Heart left ventricle (tissue), 16 donors: ENCODE measurements at places on chromosomes 5 and 9.

- H3K36me3 ChIP-seq: peaks cover 11% of the 10 kb centered on the region
- no peak overlapping the region for H3K27ac ChIP-seq
- no peaks in the 10 kb centered on the region for H3K4me1 ChIP-seq
- no peaks in the 10 kb centered on the region for H3K27me3 ChIP-seq
Measured at GRCh38 chr5:139855946-139856540, 60.4 kb downstream of the PSD2 start.

GRCh38 chr5:139584137-139584536 lies 23.0 kb downstream of the UBE2D2 start:
- H3K27me3 ChIP-seq: no peaks in the 10 kb centered on the region
- no peak overlapping the region for H3K4me3 ChIP-seq
- DNase-seq: no peak
- H3K36me3 ChIP-seq: peaks cover 4% of the 10 kb centered on the region
- no peak overlapping the region for H3K27ac ChIP-seq

- H3K4me3 ChIP-seq: peak overlapping the region; percentile 98
- peaks cover 49% of the 10 kb centered on the region for H3K4me1 ChIP-seq
- no peaks in the 10 kb centered on the region for H3K36me3 ChIP-seq
- H3K27ac ChIP-seq: peak overlapping the region; percentile 83
- H3K27me3 ChIP-seq: peaks cover 31% of the 10 kb centered on the region
- DNase-seq: no peak
Measured at GRCh38 chr5:142320430-142320738, 4.4 kb downstream of the SPRY4 start.

DNA sequence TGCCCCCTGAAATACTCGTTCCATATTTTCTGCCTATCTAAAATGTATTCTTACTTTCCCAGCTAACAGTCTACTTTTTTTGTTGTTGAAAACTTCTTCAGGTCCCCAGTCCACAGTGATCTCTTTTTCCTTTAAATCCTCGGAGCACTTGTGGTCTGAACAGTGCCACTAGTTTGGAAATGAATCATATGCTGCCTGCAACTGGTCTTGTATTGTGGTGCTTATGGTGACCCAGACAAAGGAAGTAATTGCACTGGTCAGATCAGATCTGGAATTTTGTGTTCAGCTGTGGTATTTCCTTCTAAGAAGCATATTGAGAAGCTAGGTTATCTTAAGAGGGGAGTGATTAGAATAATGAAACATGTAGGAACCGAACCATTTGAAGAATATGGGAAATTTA lies 2.9 kb downstream of the UNC13B start:
- H3K27ac ChIP-seq: no peak overlapping the region
- no peak overlapping the region for H3K4me3 ChIP-seq
- no peak for DNase-seq
- H3K27me3 ChIP-seq: no peaks in the 10 kb centered on the region

DNA sequence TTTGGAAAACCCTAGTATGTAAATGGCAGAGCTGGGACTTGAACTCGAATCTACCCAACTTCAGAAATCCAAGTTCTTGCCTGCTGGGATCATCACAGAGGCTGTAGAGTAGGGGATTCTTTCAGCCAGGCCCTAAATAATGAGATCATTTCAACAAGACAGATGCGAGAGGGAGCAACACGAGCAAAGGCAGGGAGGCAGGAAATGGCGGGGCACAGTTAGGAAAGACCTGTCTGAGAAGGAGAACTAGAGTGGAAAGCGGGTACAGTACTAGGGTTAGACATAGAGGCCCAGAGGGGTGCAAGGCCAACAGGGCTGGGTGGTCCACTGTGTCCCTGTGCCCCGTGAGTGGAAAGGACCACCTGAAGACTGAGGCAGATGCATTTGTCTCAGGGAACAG lies 46.1 kb downstream of the MVB12B start:
- DNase-seq: no peak
- H3K27me3 ChIP-seq: no peaks in the 10 kb centered on the region
- no peaks in the 10 kb centered on the region for H3K36me3 ChIP-seq
- H3K4me1 ChIP-seq: no peaks in the 10 kb centered on the region
- no peak overlapping the region for H3K27ac ChIP-seq

DNA sequence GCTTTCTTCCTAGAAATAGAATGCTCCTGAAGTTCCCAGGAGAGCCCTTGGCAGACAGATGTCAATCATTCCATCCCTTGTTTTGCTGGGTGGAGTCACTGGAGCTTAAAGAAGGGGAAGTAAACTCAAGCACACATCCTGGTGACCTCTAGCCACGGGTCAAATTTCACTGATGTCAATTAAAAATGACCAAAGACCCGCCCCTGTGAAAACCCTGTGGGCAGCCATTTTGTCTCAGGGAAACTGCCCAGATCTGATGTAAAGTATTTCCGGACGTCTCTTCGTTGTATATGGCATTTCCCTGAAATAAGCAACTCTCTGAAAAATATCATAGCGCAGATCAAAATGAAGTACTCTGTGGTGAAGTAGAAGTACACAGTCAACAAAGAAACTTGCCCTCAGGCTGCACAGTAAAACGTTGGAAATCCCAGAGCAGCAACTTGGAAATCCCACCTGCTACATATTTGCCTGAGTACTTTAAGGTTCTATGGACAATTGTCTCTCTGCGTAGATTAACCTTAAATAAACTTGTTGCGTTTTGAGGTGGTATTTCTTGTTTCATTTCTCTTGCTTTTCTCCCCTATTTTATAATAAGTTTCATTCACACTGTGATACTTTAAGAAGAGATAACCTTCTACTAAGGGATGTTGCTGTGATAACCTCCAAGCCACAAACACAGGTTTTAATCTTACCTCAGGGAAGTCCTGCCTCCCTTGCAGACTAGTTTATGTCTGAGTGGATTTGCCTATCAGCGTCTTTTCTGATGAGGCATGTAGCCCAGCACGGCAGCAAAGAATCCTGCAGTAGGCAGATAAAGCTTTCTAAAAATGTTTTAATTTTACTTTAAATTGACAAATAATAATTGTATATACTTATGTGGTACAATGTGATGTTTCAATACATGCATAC lies 60.9 kb upstream of the PIP5K1B start:
- no peaks in the 10 kb centered on the region for H3K36me3 ChIP-seq
- H3K4me1 ChIP-seq: no peaks in the 10 kb centered on the region
- DNase-seq: no peak
- no peaks in the 10 kb centered on the region for H3K27me3 ChIP-seq
- H3K4me3 ChIP-seq: no peak overlapping the region
- no peak overlapping the region for H3K27ac ChIP-seq

GRCh38 chr9:113808391-113809358 lies 67.4 kb upstream of the ZNF618 start:
- H3K27me3 ChIP-seq: no peaks in the 10 kb centered on the region
- no peak overlapping the region for H3K27ac ChIP-seq
- H3K4me1 ChIP-seq: peaks cover 8% of the 10 kb centered on the region

- H3K27ac ChIP-seq: no peak overlapping the region
- H3K4me1 ChIP-seq: peaks cover 39% of the 10 kb centered on the region
- no peaks in the 10 kb centered on the region for H3K27me3 ChIP-seq
- no peaks in the 10 kb centered on the region for H3K36me3 ChIP-seq
Measured at GRCh38 chr5:160166973-160167623, 47.8 kb upstream of the PWWP2A start.

DNA sequence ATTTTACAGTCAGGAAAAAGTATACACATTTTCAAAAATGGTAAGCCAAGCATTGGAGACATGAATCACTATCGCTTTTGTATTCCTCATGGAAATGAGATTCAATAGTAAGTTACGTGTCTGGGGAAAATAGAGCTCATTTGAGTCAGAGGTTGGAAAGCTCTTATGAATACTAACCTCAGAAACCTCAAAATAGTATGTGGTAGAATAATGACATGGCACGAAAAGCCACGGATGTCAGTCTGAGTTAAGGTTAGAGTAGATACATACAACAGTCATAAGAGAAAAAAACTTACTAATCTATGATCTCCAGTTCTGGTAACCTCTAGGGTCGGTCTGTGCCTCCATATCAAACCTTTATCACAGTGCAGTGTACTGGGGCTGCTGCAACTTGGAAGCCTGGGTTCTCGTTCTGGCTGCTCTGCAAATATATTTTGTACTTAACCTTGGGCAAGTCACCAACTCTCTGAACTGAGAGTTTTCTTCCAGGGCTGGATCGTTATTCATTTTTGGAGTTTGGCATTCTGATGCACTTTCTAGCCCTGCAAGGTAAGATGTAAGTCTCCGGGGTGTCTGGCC lies 31.8 kb downstream of the MAP1B start:
- DNase-seq: no peak
- no peaks in the 10 kb centered on the region for H3K4me1 ChIP-seq
- no peaks in the 10 kb centered on the region for H3K27me3 ChIP-seq
- H3K4me3 ChIP-seq: no peak overlapping the region
- no peak overlapping the region for H3K27ac ChIP-seq
- no peaks in the 10 kb centered on the region for H3K36me3 ChIP-seq

DNA sequence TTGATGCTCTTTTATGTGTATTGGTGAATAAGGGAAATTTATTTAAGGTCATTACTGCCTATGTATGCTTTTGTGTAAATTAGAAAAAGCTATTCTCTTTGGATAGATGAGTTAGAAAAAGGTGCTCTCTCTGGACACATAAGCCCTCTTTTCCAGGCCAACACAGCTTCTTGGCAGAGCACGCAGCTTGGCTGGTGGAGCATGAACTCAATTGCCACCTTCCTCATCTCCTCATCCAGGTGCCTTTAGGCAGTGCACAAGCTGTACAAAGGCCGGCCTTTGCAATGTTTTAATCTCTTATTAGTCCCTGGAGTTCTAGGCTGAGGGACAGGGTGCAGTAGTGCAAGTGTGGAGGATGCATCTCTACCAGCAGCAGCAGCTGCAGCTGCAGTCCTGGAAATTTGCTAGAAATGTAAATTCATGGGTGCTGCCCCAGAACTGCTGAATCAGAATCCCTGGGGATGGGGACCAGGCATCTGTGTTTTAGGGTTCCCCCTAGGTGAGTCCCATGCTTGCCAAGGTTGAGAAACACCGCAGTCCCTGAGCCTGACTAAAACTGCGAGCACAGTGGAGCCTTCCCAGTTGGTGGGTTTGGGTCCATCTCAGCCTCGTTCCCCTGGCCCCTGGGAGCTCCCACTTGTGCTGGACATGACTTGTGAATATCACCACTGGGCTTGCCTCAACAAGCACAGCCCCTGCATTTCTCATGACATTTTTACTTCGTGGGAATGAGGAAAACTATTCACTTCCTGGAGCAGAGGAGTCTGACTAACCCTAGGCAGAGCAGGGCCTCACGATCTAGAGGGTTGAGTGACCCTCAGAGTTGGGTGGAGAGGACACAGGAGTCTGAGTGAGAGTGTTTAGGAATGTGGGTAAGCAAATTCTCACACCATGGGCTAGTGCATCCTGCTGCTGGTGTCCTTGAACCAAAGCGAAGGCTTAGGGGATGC lies 272.3 kb downstream of the ZSWIM6 start:
- no peak for DNase-seq
- H3K4me1 ChIP-seq: no peaks in the 10 kb centered on the region
- H3K36me3 ChIP-seq: no peaks in the 10 kb centered on the region
- no peaks in the 10 kb centered on the region for H3K27me3 ChIP-seq
- H3K4me3 ChIP-seq: no peak overlapping the region

DNA sequence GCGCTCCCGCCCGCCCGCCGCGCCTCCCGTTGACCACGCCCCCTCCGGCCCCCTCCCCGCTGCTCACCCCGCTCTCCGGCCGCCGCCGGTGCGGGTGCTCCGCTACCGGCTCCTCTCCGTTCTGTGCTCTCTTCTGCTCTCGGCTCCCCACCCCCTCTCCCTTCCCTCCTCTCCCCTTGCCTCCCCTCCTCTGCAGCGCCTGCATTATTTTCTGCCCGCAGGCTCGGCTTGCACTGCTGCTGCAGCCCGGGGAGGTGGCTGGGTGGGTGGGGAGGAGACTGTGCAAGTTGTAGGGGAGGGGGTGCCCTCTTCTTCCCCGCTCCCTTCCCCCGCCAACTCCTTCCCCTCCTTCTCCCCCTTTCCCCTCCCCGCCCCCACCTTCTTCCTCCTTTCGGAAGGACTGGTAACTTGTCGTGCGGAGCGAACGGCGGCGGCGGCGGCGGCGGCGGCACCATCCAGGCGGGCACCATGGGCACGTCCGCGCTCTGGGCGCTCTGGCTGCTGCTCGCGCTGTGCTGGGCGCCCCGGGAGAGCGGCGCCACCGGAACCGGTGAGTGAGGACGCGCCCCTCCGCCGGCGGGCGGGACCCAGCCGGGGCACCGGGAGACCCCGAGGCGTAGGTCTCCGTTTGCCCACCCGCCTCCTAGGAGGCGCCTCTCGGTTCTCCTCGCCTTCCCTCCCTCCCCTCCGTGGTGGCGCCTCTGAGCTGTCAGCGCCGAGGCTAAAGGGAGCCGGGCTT lies at the start of gene VLDLR:
VLDLR (plus strand) TSS at position 66 of the 739 bp plus-strand sequence; CDS start at position 469, 403 bp downstream.
- peak; percentile 78 for DNase-seq
- peaks cover 25% of the 10 kb centered on the region for H3K4me1 ChIP-seq
- no peaks in the 10 kb centered on the region for H3K36me3 ChIP-seq
- H3K27ac ChIP-seq: peak within 1 kb of the TSS; percentile 94
- peak within 1 kb of the TSS; percentile 90 for H3K4me3 ChIP-seq
- H3K27me3 ChIP-seq: no peaks in the 10 kb centered on the region

GRCh38 chr5:45089870-45090269 lies 281.1 kb downstream of the MRPS30 start:
- H3K36me3 ChIP-seq: no peaks in the 10 kb centered on the region
- H3K27me3 ChIP-seq: no peaks in the 10 kb centered on the region
- no peaks in the 10 kb centered on the region for H3K4me1 ChIP-seq
- H3K4me3 ChIP-seq: no peak overlapping the region
- no peak overlapping the region for H3K27ac ChIP-seq

DNA sequence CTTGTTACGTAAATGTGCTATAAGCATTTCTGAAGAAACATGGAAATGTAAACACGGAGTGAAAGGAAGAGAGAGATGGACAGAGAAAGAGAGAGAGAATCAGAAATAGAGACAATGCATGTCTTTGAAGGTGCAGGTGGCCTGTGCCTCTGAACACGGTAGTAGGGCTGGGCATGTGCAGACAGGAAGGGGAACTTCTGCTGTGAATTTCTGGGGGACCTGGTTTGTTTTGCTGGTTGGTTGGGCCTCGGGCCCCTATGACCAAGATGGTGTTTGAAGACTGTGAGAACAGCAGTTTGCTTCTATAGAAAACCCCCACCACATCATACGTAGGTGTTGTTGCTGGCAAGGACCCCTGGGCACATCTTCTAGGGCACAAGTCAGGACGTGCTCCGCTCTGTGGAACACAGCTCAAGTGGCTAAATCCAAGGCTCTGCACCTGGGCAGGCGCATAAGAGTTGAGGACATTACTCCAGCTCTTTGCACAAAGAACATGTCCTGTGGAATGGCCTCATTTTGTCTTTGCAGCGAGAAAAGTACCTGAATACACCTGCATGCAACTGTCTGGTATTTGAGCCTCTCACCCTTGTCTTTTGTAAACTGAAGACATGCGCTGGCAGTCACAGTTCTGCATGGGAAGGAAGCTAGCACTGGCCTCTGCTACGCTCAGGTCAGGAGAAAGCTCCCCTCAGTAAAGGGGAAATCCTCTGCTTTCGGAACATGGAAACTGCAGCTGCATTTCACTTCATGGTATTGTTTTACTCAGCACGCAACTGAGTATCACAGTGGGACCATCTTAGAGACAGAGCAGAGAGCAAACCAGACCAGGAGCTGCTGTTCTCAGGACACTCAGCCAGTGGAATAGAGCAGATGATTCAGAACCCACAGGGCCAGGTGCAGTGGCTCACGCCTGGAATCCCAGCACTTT lies 2.7 kb downstream of the OR2V2 start:
- no peaks in the 10 kb centered on the region for H3K4me1 ChIP-seq
- H3K36me3 ChIP-seq: no peaks in the 10 kb centered on the region
- H3K4me3 ChIP-seq: no peak overlapping the region
